ENCODE measurements at places on chromosomes 7 and 10.

- no peak for DNase-seq
These were observed 638.4 kb downstream of the ACTR3B start for GRCh38 chr7:153397906-153398305.

- DNase-seq: peak; percentile 44
These were observed 13.6 kb upstream of the ITGB1 start for GRCh38 chr10:32971536-32972091.

GRCh38 chr7:89661876-89662275 is 492.4 kb upstream of the STEAP1 start:
- DNase-seq: peak; percentile 3

DNA sequence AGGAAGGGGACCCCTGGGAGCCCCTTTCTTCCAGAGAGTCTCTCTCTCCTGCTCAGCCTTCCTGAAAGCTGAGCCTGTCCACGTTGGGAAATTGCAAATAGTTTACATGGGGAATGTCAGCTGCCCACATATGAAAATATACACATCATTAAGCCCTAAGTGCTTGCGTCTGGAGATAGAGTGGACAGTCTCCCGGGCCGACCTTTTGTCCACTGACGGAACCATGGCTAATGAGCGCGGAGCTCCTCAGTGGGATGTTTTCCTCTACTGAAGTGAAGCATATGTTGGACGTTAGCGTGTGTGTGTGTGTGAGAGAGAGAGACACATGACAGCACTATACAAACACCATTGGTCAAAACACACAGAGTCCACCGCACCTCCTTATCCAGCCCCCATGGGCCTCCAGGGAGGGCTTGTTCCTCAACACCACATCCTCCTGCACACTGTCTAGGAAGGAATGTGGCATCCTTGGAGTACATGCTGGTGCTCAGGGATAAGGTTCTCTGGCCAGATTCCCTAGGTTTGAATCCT is 128.4 kb downstream of the RGS10 start:
- DNase-seq: peak; percentile 69

GRCh38 chr10:65571011-65571570 is 1354.7 kb upstream of the LRRTM3 start:
- peak; percentile 15 for DNase-seq

DNA sequence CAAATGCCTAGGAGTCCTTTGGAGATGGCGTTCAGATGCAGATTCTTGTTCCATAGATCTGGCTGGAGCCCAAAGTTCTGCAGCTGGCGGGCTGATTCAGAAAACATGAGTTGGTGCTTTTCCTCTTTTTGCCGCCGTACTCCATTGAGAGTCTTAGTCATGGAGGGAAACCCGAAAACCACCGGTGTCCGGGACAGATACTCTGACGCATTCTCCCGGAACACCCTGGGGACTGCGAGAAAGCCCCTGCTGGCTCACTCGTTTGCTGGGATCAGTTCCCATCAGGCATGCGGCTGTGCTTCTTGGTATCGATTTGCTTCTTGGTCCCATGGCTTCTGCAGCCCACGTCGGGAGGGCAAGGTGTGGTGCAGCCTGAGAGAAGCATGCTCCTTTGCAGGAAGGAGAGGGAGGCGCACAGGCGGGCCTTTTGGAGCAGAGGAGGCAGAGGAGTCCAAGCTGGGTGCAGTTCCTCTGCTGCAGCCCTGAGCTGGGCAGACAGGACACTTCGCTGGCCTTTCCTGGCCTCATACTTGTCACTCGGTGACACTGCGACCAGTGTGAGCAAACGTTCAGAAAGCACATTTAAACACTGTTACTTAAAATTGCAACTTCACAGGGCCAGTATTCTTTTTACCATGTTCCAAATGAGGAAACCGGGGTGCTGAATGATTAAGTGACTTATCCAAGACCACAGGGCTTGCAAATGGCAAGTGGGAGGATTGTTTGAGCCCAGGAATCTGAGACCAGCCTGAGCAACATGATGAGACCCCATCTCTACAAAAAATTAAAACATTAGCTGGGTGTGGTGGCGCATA is 30.6 kb upstream of the PFKFB3 start:
- DNase-seq: no peak

DNA sequence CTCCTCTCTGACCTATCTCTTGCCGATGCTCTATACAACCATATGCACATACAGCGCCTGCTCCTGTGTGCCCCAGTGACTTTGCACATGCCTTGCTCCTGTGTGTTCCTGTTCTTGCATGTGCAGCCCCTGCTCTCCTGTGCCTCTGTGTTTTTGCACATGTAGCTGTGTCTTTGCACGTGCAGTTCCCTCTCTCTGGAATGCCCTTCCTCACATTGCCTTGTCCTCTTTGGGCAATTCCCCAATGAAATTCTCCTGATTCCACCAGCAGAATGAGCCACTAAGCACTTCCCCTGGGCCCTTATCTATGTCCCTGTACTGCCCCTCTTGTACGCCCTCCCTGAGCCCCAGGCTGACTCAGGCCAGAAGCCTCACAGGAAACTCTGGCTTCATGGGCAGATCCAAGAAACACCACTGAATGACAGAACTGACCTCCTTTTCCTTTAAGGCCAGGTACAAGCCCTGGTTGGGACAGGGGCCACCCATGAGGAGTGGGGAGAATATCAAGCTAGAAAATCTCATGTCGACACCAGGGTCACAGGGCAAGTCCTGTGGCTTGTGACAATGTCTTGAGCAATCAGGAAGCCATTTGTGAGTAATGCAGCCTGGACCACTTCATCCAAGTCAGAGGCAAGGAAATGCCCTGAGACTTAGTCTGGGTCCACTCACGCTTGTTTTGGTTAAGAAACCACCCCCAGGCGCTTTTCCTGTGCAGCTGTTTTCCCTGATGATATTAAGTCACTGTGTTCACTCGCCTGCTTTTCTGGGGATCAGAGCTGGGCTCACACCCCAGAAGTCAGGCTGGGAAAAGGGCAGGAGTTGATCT is 1.9 kb upstream of the ARHGAP22 start:
- no peak for DNase-seq

GRCh38 chr10:129419397-129419796 is 47.6 kb upstream of the MGMT start:
- no peak for DNase-seq
